ENCODE measurements at places on chromosomes 13 and 19.

DNA sequence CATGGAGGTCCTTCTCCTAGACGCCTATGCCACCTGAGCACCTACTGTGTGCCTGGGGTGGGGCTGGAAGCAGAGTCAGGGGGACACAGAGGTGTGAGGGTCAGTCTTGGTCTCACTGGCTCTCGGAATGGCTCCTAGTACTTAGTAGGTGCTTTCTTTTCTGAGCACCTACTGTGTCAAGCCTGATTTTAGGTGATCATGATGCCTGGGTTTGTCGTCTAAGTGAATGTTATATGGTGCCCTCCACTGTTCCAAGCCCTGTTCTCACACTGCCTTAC lies 20.0 kb downstream of the MYH14 start:
- DNase-seq: no peak

DNA sequence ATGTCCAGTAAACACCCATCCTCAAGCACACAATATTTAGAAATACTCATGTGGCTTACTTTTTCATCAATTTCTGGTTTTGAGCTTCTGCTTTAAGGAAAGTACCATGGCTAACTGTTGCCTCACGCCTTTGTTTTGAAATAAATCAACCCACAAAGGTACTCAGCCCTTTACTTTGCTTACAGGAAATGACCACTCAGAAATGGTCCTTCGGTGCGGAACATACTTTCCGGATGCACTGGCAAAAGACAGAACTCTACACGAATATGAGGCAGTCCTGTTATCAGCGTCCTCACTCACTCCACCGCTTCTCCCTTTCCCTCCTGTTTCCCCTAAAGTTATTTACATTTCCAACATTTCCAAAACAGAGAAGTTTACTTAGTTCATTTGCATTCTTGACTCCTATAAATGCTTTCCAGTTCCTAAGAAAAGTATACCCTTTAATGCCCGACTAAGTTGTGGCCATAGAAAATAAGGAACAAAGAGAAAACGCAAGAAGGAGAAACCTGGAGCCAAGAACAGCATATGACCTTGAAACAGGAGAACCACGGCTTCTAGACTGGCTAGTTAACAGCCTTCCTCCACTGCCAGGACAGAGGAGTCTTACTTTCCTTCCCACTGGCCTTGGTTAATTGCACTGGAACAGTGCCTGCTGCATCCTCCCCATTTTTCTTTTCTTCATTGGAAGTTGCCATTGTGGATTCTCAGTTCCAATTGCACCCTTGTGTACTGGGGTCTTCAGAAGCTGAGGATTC lies 10.6 kb downstream of the FPR2 start:
- DNase-seq: no peak

DNA sequence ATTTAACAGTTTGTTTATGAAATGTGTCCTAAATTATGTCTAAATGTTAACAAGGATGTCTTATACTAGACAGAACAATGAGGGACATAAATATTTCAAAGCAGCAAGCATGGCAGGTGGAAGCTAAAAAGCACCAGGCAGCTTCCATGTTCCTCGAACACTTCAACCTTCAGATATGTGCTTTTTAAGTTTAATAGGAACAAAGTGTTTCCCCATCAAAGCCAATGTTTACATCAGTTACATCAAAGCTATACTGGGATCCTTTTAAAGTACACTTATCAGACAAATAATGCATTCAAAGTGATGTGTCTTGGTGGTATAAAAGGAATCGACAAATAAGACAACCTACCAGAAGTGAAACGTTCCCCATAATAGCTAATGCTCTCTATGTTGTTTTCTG lies 2841.1 kb upstream of the PCDH20 start:
- no peak for DNase-seq

DNA sequence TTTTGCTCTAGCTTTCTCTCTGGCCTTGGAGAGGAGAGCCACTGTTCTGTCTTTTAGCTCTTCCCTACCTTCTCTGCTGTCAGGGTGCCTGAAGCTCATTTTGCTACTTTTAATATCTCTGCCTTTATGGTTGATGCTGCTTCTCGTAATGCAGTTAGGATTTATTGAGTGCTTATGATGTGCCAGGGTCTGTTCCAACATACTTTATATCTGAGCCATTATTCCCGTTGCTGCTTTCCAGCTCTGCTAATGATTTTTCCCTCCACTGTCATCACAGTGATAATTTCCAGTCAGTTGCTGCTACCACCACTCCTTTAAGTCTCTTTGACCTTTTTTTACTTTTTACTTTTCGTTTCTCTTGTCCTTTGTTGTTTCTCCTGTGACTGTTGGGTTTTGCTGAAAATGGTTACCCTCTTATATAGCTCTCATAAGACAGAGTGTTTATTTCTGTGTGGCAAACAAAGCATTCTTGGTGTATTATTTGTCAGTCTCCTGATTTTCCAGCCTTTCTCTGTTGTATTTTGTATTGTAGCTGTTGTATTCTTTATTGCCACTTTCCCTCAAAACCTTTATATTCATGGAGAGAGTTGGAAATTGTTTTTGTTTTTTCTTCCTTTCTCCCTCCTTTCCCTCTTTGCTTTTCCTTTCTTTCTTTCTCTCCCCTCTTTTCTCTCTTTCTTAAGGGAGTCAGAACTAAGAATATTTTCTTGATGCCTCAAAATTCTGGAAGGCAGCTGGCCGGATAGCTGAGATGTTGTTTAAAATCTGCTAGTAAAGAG lies 37.4 kb downstream of the COG6 start:
- no peak for DNase-seq

- no peak for DNase-seq
Observed at GRCh38 chr19:3669947-3670795, 30.1 kb downstream of the PIP5K1C start.

GRCh38 chr13:43391036-43391435 lies 367.6 kb downstream of the DNAJC15 start:
- DNase-seq: no peak

GRCh38 chr13:75762955-75763354 lies 126.8 kb downstream of the LMO7 start:
- DNase-seq: no peak

- DNase-seq: no peak
Observed at GRCh38 chr13:44703371-44703770, 127.2 kb upstream of the TSC22D1 start.

DNA sequence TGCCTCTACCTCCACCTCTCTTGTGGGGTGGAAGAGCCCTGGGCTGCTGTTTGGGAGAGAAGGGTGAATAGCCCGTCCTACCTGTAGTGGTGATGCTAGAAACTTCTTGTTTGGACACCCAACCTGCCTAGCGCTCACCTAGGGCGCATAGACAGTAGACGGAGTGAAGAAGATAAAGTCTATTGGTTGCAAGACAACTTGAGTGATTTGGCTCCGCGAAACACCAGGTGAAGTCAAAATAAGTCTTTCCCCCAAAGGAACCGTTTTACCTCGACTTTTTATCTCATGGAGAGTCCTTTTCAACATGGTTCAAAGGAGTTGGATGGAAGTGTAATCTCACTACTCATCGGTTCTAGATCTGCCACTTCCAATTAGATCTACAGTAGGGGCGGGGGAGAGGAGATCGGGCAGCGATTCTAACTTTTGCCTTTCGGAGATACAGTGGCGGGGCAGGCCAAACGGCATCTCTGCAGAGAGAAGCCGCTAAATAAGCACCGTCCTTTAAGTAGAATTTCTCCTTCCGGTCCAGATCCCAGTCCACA lies 694 bp upstream of the ZIC5 start:
- no peak for DNase-seq

- DNase-seq: no peak
Observed at GRCh38 chr19:18441804-18442788, 4.2 kb upstream of the ISYNA1 start.

DNA sequence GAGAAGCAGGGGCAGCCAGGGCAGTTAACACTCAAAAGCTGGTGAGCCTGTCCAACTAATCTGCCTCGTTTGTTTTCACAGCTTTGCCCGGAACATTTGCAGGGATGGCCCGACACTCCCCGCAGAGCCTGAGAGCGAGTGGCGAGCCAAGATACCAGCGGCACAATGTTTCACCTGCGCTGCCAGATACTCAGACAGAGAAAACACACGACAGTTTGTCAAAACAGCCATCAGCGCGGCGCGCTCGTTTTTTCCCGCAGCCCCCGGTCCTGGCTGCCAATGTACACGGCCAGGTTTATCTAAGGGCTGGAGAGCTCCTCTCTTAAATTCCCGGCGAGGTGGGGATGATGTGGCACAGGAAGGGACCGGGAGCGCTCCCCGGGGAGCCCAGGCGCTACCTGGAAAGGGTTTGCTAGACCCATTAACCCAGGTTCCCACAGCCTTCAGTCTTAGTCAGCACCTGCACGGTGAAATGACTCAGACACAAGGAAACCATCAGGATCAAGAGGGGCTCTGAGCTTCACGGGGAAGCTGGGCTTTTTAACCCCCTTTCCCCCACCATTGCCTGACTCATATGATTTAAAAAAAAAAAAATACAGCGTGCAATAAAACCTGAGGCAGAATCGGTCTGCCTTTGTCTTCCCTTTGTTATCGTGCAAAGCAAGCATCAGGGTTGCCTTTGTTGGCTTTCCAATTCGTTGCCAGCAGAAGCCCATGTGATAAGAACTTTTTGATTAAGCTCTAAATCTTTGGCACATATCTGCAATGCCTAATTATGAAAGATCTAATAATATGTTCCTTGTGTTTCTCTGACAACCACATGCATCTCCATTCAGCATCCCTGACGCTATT lies 186.2 kb downstream of the EFNB2 start:
- no peak for DNase-seq

DNA sequence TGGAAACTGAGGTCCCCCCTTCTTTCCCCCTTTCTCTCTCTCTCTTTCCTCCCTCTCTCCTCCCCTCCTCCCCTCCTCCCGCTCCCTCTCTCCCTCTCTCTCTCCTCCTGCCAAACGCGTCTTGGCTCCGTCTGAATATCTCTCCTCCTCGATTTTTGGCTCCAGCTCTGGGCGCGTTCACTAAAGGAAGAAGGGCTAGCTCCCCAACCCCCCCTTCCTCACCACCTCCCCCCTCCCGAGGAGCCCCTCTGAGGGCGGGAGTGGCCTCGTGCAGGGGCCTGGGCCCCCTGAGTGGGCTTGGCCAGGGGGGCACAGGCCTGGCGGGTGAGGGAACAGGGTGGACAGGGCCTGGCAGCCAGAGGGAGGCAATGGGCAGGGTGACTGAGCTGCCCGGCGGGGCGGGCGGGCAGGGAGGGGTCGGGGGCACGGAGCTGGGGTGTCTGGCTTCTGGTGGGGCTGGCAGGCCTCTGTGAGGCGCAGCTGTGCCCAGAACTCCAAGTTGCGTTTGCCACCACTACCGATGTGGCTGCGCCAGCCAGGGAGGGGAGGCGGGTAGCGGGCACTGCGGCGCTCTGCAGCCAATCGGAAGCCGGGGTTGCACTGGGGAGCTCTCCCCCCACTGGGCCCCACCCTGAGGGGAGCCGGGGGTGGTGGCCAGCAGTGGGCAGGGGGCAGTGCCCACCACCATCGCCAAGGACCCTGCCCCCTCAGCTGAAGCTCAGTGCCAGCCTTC lies 7.1 kb downstream of the NFIX start:
- no peak for DNase-seq

GRCh38 chr13:60511637-60512036 lies 114.6 kb downstream of the TDRD3 start:
- no peak for DNase-seq

GRCh38 chr13:86567119-86567518 lies 767.9 kb upstream of the SLITRK6 start:
- DNase-seq: no peak

DNA sequence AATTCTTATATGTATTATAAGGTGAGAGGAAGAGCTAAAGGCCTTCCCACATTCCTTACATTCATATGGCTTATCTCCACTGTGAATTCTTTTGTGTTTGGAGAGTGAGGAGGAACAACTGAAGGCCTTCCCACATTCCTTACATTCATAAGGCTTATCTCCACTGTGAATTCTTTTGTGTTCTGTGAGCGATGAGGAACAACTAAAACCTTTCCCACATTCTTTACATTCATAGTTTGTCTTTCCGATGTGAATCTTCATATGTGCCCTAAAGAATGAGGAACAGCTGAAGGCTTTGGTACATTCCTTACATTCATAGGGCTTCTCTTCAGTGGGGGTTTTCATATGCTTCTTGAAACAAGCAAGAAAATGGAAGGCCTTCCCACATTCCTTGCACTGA lies 13.3 kb downstream of the ZNF699 start:
- no peak for DNase-seq

DNA sequence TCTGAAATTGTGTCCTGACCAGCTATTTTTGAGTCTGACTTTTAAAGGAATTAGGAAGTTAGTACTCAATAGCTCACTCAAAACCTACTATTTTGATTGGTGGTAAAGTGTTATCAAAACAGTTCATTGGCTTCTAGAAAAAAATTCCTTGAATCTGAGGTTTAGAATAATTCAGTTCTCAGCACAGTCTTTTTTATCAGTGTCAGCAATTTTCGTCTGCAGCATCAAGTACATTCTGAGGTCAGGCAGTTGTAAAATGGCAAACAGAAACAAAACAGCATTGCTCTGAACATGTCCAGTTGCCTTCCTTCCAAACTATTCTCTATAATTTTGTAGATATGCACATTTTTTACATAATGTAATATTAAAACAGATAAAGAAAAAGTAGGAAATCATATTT lies 1644.1 kb downstream of the SLITRK5 start:
- no peak for DNase-seq

DNA sequence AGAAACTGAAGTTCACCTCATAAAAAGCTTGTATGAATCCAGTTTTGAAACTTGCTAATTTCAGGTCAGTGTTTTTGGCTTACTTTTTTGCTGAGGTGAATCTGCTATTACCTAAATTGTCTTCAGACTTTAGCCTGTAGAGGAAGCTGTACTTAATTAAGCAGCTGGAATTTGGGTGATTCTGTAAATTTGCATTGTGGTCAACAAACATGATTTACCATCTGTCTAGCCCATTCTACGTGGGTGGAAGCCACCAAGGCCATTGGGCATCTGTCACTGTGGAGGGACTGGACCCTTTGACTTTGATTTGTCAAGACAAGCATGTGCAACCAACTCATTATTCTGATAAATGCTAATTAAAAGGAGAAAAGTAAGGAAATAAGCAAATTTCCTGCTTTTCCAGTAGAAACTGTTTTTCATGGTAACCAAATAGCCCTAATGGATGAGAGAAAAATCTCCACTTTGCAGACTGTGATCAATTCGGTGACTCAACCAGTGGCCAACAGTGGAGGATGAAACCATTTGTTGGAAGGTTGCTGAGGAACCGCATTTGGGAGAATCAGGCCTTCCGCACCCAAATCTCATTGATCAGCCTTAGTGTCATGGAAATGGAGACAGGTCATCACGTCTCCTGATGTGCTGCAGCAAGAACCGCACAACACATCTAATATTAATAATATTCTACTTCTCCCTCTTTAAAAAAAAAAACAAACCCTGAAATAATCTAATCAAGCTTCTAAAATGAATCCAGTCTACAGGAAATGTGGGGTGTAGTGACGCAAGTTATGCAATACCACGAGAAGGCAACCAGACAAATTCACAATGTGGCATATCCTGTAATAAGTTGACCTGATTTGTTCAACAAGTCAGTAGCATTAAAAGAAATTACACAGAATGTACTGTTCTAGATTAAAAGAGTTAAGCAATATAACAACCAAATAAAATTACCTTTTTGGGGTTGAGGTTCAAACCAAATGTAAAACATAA lies 54.3 kb downstream of the GARRE1 start:
- DNase-seq: no peak

GRCh38 chr19:3397266-3398022 lies 31.1 kb downstream of the NFIC start:
- no peak for DNase-seq
